Renal cortical epithelial cell (primary cell): ENCODE measurements at places on chromosomes 4 and X.

DNA sequence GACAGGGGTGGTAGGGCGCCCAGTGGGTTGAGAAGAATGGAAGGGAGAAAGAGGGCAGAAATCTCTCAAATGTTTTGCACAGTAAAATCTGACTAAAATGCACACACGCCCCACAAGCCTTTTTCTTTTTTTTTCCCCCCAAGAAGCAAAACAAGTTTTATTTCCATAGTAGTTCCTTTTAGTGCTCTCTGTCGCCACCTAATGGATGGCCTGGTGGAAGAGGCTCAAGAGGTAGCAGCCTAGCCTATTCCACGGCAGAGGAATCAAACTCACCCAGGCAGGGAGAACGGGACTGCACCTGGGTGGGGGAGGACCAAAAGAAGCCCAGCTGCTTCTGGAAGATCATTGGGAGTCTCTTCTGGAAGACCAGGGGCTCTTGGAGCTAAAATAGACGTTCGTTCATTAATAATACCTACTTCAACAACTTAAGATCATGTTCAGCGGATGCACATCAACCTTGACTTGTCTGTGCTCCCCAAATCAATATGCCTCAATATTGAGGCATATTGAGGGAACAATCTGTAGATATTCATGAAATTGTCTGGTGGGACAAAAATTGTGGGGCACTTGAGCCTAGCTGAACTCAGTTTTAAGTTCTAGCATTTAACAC, 31.6 kb upstream of the IRAK1 start:
- DNase-seq = peak; percentile 41

DNA sequence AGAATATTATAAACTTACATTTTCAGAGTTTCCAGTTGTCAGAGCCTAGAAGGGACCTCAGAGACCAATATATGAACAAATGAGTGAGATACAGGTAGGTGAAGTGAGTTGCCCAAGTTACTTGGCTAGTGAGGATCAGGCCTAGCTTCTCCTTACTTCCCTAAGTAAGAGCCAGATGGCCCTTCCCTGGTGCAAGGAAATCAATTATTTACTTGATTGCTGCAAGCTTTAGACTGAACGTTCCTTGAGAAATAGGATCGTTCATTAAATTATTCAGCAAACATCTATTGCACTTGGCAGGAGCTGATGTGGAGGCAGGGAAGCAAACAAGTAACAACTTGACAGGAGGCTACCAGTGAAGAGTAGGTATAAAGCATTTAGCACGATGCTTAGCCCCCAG, 117.8 kb downstream of the EFHC2 start:
- DNase-seq = peak; percentile 87

GRCh38 chr4:151276787-151277562, at the start of gene PRSS48:
TSS of gene PRSS48 (plus strand) at chr4:151277161. CDS start at chr4:151277173, 12 bp downstream.
- DNase-seq = peak; percentile 29

- no peak for DNase-seq
Observed at GRCh38 chrX:143694885-143695284, 25.7 kb downstream of the SPANXN2 start.

DNA sequence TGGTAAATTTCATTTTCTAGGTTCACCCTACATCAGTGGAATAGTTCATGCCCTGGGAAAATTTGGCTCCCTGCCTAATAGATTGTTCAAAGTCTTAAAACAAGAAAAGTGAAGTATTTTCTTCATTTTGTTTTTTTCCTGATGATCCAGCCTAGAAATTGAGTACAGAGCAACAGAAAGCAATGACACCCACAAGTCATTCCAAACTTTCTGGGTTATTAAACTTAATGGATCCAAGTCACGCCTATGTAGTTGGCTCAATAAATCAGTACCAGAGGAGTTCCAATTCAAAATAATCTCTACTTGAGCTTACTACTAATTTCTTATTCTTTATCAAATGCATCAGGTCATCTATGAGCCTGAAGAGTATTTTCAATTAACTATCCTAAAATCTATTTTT, 937.6 kb upstream of the SLIT2 start:
- DNase-seq = peak; percentile 15

GRCh38 chr4:68218044-68218443, 27.4 kb downstream of the TMPRSS11B start:
- DNase-seq = peak; percentile 17

GRCh38 chr4:173169178-173169427, 492 bp downstream of the GALNT7 start:
- no peak for DNase-seq

- DNase-seq = no peak
Observed at GRCh38 chr4:153501578-153501977, 35.4 kb downstream of the TMEM131L start.

DNA sequence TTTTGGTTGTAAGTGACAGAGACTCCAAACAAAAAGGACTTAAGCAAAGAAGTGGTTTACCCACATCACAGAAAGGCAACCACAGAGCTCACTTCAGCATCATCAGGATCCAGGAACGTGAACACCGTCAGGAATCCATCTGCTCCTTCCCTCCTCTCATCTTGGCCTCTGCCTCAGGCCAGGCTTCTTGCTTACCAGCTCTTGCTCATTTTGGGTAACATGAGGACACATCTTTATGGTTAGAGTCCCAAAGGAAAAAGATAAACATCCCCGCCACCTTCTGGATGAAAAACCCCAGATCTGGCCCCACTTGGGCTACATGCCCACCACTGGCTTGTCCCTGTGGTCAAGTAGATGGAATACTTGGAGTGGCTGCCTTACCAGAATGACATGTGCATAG, 176.8 kb upstream of the RPL34 start:
- no peak for DNase-seq

GRCh38 chrX:46695491-46695890, 63.4 kb downstream of the SLC9A7 start:
- no peak for DNase-seq

- no peak for DNase-seq
Observed at GRCh38 chrX:109818976-109819375, 85.9 kb upstream of the ACSL4 start.

DNA sequence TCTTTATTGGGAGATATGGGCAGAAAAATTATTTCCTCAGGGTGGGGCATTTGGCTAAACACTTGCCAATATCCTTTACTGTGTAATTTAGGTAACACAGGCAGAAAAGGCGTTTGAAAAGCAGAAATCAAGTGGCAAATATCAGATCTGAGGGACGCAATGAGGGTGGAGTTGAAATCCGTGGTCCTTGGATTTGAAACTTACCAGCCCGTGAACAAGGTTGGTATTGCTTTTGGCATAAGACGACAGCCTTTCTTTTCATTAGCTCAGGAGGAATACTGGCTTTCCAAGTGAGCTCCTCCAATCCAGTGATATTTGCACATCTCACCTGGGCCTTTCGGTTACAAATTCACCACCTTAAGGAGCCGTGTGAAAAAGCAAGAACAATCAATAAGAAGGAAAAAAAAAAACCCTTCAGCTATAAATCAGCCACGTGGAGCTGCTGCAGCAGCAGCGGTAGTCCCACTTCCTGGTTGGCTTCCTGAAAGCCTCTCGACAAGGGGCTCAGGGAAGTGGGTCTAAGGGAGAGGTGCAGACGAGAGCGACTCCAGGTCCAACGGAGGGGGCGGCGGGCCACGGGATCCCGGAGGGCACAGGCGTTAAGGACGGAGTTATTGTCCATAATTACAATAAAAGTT, 734 bp upstream of the GALNT7 start:
- peak; percentile 75 for DNase-seq

- DNase-seq = no peak
Observed at GRCh38 chrX:51606446-51606845, 12.3 kb downstream of the CENPVL3 start.

DNA sequence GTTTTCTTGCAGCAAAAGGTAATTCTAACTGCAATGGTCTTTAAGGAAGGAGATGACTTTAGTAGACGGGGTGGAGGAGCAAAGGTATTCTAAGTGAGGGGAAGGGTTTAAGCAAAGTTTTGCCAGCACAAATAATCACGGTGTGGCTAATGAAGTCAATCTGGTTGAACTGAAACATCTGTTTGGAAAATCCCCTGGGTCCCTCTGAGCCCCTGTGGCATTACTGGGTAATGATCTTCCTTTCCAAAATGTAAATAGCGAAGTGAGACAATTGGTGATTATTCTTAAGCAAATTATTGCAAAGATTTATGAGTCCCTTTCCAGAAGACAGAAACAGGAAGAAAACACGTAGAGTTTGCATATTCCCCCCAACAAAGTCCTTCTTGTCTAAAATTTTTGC, 47.2 kb downstream of the FGFBP1 start:
- DNase-seq = no peak

- DNase-seq = peak; percentile 54
Observed at GRCh38 chrX:101430457-101431078, 22.5 kb downstream of the HNRNPH2 start.

- no peak for DNase-seq
Observed at GRCh38 chrX:93760163-93760562, 86.2 kb downstream of the FAM133A start.

GRCh38 chr4:38003102-38003501, 42.9 kb downstream of the PTTG2 start:
- DNase-seq = no peak

DNA sequence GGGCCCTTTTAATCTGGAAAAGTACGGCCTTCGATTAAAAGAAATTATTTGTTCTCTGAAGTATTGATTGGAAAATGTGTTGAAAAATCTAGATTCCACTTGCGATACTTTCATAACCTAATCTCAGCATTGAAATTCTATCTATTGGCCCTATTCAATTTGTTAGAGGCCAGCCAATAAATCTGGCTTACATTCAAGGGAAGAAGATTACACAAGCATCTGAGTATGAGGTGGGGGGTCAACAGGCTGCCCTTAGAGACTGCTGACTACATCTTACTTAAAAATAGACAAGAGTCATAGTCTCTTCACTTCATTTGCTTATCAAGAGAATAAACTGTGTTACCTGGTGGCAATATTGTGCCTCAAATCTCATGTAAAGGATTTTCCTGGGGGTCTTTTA, 248.0 kb upstream of the KCNIP4 start:
- no peak for DNase-seq

GRCh38 chrX:151902813-151903591, 9.7 kb upstream of the MAGEA4 start:
- peak; percentile 70 for DNase-seq

DNA sequence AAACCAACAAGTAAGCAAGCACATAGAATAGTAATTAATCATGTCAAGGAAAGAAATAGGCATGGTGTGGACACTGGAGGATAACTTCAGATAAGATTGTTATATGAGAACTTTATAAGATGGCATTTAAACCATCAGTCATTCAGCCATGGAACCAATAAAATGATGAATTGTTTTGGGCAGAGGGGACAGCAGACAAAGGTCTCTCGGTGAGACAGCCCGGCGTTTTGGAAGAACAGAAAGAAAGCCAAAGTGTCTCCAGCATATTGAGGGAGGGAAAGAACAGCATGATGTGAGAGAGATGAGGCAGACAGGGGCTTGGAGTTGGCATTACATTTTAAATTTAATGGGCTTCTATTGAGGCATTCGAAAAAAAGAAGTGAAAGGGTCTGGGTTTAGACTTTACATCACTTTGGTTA, 883 bp upstream of the PPM1K start:
- no peak for DNase-seq

DNA sequence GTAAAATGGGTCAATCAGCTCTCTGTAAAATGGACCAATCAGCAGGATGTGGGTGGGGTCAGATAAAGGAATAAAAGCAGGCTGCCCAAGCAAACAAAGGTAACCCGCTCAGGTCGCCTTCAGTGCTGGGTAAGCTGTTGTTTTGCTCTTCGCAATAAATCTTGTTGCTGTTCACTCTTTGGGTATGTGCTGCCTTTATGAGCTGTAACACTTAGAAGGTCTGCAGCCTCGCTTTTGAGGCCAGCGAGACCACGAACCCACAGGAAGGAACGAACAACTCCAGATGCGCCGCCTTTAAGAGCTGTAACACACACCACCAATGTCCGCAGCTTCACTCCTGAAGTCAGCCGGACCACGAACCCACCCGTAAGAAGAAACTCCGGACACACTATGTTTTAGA, 11.5 kb upstream of the CAMK2D start:
- DNase-seq = no peak

DNA sequence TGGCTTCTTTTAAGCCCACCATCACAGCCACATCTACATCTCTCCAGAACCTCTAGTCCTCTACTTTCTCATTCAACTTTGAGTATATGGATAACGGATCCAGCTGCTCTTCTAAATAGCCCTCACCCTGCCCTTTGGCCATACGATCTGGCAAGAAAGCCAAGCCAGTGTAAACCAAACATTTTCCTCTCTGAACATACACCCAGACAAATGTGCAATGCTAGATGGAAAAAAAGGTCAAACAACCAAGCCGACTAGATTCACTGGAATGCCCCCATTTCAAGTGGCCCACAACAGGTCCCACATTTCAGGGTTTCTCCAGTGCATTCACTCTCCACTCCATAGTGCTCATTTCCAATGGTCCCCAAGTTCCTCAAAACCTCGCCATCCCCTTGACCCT, 24.0 kb downstream of the USP46 start:
- no peak for DNase-seq

GRCh38 chrX:47222751-47223350, 4.4 kb downstream of the CDK16 start:
- no peak for DNase-seq

DNA sequence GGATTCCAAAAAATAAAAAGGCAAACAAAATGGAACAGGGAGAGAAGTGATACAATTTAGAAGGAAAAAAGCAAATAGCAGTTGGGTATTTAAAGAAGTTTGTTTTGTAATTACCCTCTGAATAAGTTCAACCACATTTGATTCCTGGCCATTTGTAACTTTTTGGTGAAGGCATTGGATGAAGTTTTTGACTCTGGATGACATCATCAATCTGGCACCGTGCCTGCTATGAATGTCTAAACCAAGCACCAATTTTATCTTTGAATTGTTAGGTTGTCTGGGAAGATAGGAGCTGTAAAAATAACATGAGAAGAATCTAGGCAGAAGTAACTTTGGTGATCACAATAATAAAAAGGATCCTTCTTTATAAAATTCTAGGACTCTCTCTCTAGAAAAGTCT, 29.5 kb downstream of the TMPRSS11A start:
- no peak for DNase-seq

GRCh38 chr4:1717129-1718094, 3.7 kb downstream of the TMEM129 start:
- no peak for DNase-seq

- no peak for DNase-seq
Observed at GRCh38 chrX:134624046-134624430, 34.2 kb downstream of the PLAC1 start.

DNA sequence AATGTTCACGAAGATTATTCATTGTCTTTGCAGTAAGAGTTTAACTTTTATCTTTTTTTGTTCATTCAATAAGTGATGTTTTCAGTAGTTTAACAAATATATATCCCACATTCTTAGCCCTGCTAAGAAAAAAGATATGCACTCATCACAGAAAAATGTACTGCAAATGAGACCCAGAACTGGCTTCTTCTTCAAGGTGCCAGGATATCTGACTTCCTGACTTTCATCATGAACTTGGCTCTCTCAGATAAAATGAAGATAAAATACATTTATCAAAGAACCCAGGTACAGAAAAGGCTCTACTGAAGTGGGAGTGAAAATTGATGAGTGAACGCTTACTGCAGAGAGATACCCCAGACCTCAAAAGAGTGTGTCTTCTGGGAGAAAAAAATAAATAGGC, 177.8 kb upstream of the DKK2 start:
- DNase-seq = no peak

GRCh38 chrX:132818638-132819037, 139.8 kb downstream of the HS6ST2 start:
- DNase-seq = no peak
